ENCODE measurements at places on chromosomes 6 and 20.

- no peak for DNase-seq
Measured at GRCh38 chr20:58557733-58558342, 42.6 kb upstream of the APCDD1L start.

DNA sequence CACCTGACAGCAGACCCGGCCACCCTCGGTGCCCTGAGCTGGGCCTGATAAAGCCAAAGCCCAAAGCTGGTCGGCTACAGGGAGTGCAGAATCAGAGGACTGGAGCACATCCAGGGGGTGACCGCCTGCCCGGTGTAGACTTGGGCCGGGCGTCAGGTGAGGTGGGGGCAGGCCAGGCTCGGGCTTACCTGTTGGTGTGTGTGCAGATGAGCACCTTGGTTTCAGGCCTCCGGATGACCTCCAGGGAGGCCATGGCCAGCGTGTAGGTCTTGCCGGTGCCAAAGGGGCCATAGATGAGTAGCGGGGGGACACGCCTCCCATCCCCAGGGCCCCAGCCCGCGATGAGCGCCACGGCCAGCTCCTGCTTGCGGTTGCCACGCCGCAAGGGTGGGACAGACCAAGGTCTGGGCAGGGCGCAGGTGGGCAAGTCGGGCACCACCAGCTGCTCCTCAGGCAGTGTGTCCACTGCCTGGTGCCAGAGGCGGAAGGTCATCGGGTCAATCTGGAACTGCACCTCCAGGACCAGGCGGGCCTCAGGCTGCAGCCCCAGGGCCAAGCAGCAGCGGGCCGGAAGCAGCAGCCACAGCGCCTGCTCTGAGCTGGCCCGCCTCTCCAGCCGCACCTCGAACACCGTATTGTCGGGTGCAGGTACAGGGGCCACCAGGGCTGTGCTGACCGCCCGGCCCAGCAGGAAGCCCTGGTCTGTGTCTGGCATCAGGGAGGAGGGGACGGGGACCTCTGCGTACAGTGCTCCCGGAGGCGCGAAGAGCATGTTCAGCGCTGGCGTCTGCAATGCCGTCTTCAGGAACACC, 5.7 kb downstream of the HELZ2 start:
- no peak for DNase-seq

GRCh38 chr6:53290537-53291510, 57.9 kb downstream of the ELOVL5 start:
- DNase-seq, result no peak

DNA sequence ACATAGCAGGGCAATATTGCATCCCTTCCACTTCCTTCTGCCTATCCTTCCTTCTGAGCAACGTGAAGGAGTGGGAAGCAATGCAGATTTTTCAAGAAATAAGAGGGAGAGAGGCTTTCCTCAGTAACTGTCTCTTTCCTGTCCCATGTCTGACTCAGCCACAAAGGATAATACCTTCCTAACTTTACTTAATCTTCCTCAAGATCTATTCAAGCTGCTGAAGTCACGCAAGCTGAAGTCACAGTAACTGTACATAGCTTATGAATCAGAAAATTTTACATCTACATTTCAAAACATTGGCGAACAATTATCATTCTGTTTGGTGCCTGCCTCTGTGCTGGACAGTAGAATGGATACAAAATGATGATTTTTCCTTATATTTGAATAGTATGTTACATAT, 86.4 kb upstream of the POU3F2 start:
- no peak for DNase-seq

- DNase-seq, result no peak
Measured at GRCh38 chr6:70286905-70287304, 16.0 kb downstream of the COL9A1 start.

- DNase-seq, result peak; percentile 72
Measured at GRCh38 chr6:2448826-2449571, 203.6 kb upstream of the GMDS start.

DNA sequence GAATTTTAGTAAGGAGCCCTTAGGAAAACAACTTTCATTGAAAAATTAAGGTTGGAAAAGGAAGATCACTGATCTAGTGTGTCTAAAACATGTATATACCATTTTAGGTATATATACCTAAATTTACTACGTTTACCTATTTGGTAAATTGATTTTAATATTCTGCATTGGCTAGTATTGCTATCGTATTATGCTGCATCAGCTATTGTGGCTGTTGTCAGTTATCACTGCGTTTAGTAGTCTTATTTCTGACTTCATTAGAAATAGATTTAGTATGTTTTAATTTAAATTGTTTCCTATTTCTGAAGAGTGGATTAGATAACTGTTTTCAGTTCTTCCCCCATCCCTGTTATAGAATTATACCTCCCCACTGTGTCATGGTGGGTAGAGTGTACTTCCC, 101.7 kb upstream of the ARG1 start:
- no peak for DNase-seq

Measured in NCI-H526 (cell line).